ENCODE measurements at places on chromosomes 11 and 22. TPM values are rescaled to one million over a fixed set of nuclear protein-coding genes. Genes with fewer than 3 reads are reported as not detected.

GRCh38 chr11:32312865-32313403 lies 122.4 kb downstream of the WT1 start:
- no peak for DNase-seq

DNA sequence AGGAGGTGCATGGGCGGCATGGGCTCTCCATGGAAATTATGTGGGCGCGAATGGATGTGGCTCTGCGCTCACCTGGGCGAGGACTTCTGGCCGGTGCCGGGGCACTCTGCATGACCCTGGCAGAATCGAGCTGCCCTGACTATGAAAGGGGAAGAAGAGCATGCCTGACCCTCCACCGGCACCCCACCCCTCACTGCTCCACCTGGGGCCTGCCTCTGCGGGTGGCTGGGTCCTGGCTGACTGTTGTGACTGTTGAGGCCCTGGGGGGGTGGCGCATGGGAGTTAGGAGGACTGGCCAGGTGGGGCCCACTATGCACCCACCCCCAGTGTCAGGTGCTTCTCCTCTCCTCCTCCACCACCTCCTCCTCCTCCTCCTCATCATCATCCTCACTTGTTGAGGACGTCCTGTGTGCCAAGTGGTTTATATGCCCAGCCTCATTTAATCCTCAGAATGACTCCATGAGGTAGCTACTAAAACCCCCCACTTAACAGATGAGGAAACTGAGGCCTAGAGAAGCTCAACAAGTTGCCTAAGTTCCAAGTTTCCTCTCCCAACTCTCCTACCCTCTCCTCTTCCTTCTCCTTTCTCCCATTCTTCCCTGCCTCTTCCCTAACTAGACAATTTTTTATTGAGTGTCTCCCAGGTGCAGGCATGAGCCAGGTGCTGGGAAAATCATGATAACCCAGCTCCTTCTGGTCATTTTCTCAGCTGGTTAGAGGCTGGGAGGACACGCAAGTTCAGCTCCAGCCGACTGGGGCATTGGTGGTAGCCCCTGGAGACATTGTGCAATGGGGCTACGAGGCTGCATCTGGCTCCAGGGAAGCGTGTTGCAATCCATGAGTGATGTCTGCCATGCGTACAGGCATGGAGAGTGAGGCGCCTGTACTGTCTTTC lies 2.3 kb downstream of the MYEOV start:
- DNase-seq = no peak

GRCh38 chr11:2377511-2378443 lies 667 bp downstream of the CD81 start:
- no peak for DNase-seq

Gene MS4A10
- total RNA-seq = not detected

DNA sequence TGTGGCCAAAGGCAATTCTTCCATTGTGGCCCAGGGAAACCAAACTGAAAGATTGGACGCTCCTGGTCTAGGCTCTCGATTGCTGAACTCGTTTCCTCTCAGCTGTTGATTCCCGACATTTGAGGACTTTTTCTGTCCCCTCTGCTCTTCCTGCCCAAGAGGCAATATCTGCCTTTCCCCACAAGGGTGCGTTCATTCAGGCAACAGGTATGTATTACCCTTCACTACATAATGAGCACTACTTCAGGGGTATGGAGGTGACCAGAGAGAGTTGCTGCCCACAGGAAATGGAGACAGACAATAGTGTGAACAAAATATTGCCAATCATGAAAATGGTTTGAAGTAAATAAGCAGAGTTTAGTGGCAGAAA lies 8.2 kb downstream of the PTH start:
- DNase-seq = no peak

DNA sequence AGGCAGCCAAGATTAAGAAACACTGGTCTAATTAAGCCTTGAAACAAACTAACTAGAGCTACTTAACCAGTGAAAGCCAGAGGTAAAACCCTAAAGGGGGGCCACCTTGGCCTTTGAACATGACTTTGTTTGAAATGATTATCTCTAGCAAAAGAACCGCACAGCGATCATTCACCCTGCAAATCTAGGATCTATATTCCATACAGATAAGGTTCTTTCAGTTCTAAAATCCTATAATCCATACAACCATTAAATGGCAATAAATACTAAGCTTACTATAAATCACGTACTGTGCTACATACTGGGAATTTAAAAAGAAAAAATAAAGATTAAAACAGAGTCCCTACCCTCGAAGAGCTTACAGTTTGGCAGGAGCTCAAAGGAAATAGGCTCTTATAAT lies 40.6 kb downstream of the RBFOX2 start:
- DNase-seq = no peak

DNA sequence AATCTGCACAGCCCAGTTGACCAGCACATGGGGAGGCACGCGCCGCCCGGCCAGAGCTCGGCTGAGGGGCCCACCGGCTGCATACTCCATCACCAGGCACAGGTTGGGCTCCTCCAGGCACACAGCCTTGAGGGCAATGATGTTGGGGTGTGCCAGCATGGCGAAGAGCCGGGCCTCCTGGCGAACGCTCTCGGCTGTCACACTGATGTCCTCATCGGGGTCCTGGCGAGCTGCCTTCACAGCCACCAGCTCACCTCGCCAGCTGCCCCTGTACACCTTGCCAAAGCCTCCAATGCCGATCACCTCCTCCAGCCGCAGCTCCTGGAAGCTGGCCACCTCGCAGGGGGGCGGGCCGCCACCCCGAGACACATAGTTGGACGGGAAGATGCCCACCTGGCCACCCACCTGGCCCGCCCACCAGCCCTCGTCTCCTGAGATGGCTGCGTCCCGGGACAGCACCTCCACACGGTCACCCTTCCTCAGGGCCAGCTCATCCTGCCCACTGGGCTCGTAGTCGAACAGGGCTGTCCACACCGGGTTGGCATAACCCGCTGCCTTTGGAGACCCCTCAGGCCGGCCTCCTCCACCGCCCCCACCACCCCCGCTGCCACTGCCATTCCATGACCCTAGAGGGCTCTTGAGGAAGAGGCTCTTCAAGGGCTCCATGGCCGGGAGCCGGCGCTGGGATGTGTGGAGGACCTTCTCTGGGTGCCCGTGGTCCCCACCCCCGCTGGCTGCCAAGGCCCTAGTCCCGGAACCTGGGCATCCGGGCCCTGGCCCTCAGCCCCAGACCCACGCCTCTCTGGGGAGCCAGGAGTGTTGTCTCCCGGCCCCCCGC lies 711 bp downstream of the MAP3K11 start:
- DNase-seq = no peak

Gene PISD
- 50.3 TPM for total RNA-seq

Gene OR5B21
- not detected for total RNA-seq

DNA sequence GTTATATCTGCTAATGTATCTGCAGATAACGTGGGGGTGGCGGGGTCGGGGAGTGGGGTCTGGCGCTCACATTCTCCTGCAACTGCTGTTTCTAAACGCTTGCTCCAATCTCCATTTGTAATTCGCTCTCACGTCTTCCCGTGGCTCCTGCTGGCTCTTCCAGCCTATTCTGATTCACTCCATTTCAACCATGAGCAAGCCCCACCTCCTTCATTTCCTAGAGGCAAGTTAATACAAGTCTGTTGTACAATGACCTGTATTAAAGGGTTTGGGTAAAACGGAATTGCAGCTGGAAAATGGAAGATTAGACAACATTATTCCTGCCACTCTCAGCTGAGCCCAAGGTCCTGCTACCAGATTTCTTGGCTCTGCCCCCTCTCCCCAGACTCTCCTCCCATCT lies 132.3 kb downstream of the CSNK2A3 start:
- DNase-seq = no peak

Gene MS4A6A
- total RNA-seq = 30.7 TPM

DNA sequence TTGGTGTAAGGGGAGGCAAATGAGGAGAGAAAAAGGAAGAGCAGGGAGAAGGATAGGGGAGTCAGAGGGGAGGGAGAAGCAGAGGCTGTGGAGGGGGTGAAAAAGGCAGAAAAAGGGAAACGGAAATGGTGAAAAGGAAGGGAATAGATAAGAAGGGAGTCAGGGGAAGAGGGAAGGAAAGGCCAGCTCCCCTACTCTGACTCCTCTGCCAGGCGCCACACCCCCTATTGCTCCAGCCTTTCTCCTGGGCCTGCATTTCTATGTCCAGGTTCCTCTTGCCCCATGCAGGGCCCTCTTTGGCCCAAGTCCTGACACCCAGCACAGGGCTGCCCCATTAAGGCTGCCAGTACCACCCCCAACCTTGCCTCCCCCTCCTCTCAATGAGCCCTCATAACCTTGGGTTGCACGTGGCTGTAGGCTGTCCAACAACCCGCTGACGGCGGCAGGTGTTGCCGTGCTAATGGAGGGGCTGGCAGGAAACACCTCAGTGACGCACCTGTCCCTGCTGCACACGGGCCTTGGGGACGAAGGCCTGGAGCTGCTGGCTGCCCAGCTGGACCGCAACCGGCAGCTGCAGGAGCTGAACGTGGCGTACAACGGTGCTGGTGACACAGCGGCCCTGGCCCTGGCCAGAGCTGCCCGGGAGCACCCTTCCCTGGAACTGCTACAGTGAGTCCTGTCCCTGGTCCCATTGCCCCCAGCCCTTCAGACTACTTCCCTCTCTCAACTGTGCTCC lies 3.4 kb upstream of the NHERF4 start:
- no peak for DNase-seq

DNA sequence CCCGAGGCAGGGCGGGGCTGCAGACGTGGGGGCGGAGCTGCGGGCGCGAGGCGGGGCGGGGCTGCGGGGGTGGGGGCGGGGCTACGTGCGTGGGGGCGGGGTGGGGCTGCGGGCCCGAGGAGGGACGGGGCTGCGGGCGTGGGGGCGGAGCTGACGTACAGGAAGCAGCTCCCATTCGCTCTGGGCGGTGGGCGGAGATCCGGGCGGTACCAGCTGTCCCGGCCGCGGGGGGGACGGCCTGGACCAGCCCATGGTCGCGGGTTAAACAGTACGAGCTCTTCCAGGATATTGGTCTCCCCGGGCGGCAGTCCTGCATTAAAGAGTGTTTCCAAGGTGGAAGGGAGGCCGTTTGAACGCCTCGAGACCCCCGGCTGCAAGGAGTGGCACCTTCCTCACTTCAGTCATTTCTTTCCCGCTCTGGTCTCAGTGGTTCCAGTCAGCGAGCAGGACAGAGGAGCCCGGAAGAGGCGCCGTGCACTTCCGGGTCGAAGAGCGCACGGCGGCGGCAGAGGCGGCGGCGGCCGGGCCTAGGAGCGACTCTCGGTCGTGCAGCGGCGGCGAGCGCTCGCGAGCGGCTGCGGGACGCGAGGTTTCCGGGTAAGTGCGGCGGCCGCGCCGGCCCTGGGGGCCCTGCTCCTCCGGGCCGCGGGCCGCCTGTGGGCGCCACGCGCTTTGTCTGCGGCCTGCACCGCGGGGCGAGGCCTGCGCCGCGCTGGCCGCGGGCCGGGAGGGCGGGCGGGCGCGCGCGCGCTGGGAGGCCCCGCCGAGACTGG lies at the start of gene PHRF1:
TSS of gene PHRF1 (plus strand) at position 475 of the 773 bp plus-strand sequence. CDS start 5,043 bp downstream, outside the sequence.
- peak; percentile 97 for DNase-seq

DNA sequence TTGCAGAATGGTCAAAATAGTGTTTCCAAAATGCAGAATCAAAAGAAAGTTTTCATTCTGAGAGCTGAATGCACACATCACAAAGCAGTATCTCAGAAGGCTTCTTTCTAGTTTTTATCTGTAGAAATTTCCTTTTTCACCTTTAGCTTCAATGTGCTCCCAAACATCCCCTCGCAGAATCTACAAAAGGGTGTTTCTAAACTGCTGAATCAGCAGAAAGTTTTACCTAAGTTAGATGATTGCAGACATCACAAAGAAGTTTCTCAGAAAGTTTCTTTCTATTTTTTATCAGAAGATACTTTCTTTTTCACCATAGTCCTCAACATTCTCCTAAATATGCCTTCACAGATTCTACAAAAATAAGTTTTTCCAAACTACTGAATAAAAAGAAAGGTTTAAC lies 239.8 kb downstream of the OR4A5 start:
- no peak for DNase-seq

Gene ETS1
- 51.6 TPM for total RNA-seq

DNA sequence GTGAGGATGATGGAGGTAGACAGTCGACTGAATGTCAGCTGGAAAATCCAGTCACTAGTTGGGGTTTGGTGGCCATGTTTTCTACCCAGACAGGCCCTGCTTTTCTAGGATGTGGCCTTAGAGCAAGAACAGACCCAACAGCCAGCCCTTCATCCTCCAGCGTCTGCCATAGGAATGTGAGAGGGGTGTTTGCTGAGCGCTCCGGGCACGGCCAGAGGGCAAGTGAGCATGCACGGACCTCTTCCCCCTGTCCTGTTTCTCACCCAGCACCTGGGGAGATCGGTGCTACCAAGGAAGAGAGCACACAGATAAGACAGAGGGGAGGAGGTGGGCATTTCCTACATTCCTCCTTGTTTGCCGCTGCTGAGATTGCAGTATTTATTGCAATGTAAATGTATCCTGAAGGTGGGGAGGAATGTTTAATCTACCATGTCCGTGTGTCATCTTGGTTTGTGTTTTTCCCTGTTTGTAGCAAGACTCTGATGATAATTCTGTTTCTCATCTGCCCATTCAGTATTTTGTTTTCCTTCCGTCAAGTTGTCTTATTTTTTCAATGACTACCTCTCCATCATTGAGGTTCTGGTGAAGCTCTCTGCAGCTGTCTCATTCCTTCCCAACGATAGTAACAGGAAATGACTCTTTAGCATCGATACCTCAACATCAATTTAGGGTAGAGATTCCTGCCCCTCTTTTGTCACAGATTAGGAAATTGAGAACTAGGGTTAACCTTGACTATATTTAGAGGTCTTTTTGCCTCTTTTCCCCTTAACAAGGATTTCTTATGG lies 4.9 kb upstream of the ATF4 start:
- no peak for DNase-seq

DNA sequence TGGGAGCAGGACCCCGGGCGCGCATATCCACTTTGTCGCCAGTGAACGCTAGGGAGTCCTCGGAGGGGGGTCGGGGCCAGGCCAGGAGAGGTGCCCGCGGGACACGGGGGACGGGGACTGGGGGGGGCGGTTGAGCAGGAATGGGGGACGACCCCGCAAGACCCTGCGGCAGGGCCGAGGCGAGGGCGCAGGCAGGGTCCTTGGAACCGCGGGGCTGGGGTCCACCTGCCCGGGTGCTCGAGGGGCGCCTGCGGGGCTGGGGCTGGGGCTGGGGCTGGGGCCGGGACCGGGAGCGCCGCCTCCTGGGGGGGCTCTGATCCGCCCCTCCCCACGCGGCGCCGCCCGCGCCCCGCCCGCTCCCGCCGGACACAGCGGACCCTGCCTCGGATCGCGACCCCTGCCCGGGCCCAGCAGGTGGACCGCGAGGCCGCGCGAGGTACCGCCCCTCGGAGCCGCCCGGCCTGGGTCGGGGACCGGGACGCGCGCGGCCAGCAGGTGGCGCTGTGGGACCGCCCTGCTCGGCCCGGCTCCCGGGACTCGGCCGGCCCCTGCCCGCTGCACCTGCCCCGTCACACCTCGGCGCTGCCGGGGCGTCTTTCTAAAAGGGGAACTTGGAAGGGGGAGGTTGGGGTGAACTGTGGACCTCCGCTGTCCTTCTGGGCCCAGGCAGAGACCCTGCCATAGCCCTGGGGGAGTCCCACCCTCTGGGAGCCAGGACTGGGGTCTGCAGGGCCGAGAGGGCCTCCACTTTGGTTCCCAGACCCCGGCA lies 11.0 kb downstream of the CRELD2 start:
- DNase-seq = no peak
